D721Med (cell line): ENCODE measurements at places on chromosomes 5 and 9.

DNA sequence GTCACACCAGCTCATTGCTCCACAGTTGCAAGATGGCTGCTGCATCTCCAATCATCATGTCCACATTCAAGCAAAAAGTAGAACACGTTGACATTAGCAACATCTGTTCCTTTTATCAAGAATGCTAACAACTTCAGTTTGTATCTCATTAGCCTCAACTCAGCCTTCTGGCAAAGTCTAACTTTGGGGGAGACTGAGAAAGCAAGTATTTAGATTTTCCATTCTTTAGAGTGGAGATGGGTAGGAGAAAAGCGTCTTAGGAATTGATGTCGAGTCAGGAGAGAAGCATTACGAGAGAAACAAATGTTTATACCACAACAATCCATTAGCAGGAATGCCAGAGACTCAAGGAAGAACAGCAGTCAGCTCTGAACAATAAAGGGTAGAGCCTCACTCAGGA is 446.3 kb downstream of the ENC1 start:
- DNase-seq, result no peak

- no peak for DNase-seq
These were observed 986.5 kb upstream of the ARRDC3 start for GRCh38 chr5:92369587-92369986.

GRCh38 chr5:33524476-33524875 is 83.7 kb downstream of the TARS1 start:
- DNase-seq, result no peak

GRCh38 chr5:34608859-34609648 is 47.1 kb upstream of the RAI14 start:
- no peak for DNase-seq

GRCh38 chr9:86807367-86807976 is 139.8 kb downstream of the GAS1 start:
- DNase-seq, result no peak

DNA sequence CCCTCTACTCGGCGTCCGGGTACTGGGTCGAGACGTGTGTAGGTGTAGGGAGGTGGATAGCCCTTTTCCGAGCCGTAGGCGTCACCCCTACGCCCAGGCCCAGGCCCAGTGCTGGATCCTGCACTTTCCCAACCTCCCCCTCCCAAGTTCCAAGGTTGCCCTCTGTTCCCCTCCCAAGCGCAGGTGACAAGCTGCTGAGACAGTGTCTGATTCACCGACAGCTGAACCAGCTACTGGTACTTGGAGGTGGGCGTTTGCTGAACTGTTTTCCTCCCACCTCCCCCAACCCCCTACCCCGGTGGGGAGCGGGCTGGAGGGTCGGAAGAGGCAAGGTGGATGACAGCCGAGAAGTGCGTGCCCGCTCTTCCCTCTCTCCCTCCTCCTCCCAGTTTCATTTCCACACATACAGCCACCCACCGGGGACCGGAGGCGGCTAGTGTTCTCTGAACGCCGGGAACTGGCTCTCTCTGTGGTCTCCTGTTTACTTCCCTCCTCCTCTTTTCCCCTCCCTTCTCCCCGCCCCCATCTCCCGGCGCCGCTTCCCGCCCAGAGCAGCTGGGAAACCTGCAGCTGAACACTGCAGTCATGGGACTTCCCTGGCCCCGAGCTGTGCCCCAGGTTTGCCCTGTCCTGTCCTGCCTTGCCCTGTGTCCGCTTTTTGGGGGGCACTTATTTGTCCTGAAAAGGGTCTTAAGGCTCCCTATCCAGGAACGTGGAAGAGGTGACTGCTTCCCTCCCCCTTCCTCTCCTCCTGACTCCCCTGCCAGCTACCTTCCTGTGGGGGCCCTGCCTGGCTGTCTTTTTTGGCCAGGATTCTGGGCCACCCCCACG is 6.2 kb upstream of the KLF9 start:
- DNase-seq, result peak; percentile 58

GRCh38 chr5:172667786-172668593 is 26.9 kb downstream of the NEURL1B start:
- DNase-seq, result no peak

GRCh38 chr9:20599195-20599594 is 23.1 kb downstream of the MLLT3 start:
- DNase-seq, result no peak

DNA sequence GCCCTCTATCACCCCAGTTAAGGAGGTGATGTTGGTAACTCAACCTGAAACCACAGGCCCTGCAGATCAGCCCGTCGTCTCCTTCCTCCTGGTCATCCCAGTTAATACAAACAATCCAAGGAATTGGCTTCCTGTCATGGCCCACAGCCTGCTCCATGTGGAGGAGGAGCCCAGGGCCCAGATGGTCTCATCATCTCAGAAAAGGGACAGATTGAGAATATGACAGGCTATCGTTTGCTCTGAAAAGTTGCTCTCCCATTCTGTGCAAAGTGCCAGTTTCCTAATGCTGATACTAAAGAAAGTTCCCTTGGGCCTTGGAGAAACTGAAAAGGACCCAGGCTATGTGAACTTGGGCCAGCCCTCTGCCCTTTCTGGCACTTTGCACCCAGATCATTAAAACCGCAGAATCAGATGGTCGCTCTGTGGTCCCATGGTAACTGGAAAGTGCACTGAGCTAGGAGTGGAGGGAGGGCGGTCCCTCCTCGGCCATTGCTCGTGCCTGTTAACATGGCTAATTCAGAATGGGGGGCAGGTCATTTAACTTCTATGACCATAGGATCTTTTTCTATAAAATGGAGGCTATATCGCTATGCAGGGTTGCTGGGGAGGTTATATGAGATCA is 675 bp upstream of the SPAAR start:
- no peak for DNase-seq

DNA sequence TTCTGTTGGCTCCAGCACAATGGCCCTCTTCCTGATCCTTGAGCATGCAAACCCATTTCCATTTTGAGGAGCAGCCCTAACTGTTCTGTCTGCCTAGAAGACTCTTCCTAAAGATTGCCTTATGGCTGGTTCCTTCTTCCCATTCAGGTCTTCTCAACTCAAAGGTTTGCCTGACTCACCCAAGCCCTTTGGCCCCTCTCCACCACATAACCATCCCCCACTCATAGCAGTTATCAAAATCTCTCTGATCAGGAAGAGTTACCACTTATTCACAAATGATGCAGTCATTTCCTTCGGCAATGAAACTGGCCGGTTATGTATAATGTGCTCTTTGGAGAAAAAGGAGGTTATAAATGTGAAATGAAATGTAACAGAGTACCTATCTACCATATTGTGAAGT is 8.9 kb upstream of the POU4F3 start:
- DNase-seq, result no peak

DNA sequence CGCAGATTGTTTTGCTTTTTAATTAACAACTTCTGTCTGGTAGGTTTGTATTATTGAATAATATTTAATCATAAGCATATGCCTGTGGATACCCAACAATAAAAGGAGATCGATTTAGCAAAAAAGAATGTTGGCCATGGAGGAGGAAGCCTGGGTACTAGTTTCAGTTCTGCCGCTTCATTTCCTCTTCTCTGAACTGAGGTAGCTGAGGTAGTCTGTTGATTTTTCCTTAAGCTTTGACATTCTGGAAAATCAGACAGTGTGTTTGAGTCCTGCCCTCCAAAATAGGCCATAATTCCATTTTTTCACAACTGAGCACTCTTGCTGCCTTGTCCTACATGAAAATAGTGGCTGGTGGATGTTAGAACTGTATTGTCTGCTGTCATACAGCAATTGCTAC is 6.0 kb upstream of the GPR21 start:
- no peak for DNase-seq
